NCI-H1417 (cell line): ENCODE measurements at places on chromosomes 3 and 15.

- DNase-seq, result no peak
These were observed 2.3 kb upstream of the FEM1B start for GRCh38 chr15:68275165-68275746.

DNA sequence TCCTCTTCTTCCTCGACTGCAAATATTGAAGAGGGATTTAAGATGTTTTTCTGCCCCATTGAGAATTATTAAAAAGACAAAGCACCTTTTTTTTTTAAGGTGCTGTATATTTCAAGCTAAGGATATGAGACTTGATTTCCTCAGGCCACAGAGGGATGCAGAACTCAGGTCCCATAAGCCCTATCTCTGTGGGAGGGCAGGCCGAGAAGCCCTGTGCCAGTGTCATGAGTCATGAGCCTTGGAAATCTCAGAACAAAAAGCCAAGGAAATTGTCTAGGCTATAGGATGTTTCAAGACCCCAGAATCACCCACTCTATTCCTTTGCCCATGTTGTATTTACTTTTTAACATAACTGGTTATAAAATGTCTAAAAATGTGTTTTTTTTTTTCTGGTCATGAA is 7.3 kb downstream of the ESYT3 start:
- DNase-seq, result no peak

- no peak for DNase-seq
These were observed 563.7 kb downstream of the NSUN3 start for GRCh38 chr3:94626573-94626972.

GRCh38 chr15:57282686-57283085 is 93.6 kb upstream of the CGNL1 start:
- no peak for DNase-seq

DNA sequence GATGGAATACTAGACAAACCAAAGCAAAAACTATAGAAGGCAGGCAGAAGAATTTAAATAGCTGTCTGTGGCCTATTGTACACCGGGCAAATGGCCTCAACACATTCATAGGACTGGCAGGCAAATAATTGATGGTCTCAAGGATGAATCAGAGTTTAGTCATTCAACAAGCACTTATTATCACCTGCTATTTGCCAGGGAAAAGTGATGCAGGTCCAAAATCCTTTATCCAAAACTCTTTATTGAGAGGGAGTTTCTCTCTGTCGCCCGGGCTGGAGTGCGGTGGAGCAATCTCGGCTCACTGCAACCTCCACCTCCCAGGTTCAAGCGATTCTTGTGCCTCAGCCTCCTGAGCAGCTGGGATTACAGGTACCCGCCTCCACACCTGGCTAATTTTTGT is 2.3 kb downstream of the EIF2AK4 start:
- no peak for DNase-seq
